ENCODE measurements at places on chromosomes 11 and 22.

DNA sequence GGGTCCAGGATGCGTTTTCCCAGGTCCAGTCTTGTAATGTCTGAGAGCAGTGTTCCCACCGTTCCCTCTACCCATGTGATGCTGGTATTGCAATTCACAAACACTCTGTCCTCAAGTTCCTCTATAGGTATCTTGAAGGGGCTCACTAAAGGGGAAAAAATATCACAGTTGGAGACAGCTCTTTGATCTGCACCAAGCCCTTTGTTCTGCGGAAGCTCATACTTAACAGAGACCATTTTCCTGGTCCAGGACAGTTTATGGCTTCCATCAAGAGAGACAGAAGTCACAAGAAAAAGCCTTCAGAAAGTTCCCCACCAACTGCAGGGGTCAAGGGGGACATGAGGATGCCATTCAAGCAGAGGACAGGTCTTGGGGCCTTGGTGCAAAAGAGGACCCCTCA lies 2.1 kb downstream of the CD3D start:
- DNase-seq: no peak

- no peak for DNase-seq
Measured at GRCh38 chr11:116946414-116946813, 109.0 kb upstream of the APOA1 start.

DNA sequence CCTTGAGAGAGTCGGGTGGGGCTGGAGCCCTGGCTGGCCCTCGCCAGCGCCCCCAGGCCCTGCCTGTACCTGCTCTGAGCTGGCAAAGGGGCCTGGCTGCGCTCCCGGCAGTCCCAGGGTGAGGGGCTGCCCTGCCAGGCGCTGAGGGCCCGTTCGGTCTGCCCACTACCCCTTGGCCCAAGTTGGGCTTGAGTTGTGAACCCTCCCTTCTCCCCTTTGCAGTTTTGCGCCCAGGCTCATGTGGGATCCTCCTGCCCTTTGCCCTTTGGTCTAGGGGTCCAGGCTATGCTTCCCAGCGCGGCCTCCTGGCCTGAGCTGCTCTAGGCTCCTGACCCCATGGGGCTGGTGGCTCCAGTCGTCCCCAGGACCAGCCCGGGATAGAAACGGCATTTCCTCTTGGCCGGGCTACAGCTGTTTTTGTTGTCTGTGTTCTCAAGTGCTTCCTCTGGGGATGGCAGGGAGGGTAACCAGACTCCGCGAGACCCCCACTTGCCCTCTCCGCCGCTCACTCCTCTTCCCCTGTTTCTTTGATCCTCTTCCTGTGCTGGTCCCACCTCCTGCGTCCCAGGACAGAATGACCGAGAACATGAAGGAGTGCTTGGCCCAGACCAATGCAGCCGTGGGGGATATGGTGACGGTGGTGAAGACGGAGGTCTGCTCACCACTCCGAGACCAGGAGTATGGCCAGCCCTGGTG lies 34.9 kb downstream of the PRDM11 start:
- no peak for DNase-seq

- no peak for DNase-seq
Measured at GRCh38 chr11:23574149-23574548, 713.9 kb upstream of the CCDC179 start.

DNA sequence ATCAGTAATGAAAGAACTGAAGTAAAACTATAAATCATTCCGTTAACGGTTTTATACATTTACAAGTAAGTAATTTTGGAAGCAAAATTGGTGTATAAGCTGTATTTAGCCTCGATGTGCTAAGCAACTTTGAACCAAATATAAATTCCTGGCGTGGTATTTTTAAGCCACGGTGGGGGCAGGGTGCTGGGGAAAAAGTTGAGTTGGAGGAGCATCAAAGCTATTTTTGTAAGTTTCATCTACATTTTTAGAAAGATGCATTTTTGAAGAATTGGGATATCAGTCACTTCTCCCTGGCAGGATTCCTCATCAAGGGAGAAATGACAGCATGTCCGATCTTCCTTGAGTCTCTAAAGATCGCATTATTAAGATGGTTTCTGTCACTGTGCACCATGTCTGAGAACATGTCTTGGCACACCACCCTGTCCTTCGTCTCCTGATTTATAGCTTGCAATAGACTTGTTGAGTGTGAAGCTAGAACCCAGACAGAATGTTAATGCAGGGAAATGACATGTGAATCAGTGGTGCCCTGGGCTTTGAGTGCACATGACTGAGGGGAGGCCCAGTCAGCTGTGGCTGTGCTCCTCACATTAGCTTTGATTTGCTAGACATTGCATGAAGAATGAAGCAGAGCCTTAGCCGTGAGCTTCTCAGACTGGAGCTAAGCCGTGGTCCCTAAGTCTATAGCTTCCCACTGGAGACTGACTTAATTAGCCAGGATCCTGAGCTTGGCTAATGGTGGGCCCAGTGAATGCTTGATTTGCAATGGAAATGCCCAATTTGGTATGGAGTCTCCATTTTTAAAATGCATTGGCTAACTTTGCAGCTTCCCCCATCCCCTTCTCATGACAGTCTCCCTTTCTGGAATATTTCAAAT lies 127.0 kb downstream of the COMMD9 start:
- DNase-seq: no peak

- no peak for DNase-seq
Measured at GRCh38 chr11:47724041-47724729, 9.0 kb upstream of the AGBL2 start.

GRCh38 chr11:128948583-128948982 lies 5.9 kb upstream of the TP53AIP1 start:
- DNase-seq: no peak

GRCh38 chr11:17733261-17733660 lies 1.3 kb upstream of the KCNC1 start:
- no peak for DNase-seq

- DNase-seq: no peak
Measured at GRCh38 chr11:45809456-45810395, 4.8 kb downstream of the SLC35C1 start.

GRCh38 chr11:70204466-70204799 lies 1.3 kb downstream of the FADD start:
- no peak for DNase-seq

GRCh38 chr11:72004515-72005346 lies 6.0 kb downstream of the IL18BP start:
- no peak for DNase-seq

DNA sequence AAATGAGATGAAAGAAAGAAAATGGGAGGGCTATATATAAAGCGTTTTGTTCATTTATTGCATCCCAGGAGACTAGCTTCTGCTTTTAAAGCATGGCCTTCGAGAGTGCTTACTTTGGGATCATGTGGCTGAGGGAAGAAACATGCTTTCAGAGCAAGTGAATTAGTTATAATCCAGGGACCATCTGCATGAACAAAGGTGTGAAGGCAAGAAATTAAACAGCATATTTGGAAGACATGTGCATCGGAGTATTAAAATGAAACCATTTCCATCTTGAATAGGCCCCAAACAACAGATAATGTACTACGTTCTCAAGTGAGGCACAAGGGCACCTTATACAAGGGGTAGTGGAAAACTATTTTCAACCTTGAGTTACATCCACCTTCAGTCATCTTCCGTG lies 51.4 kb downstream of the ZBTB44 start:
- DNase-seq: no peak

- no peak for DNase-seq
Measured at GRCh38 chr11:33751878-33752277, 15.7 kb upstream of the CD59 start.

GRCh38 chr11:10646005-10646404 lies 47.5 kb downstream of the IRAG1 start:
- no peak for DNase-seq

- no peak for DNase-seq
Measured at GRCh38 chr11:126113515-126113957, 50.9 kb upstream of the CDON start.

GRCh38 chr11:67484847-67485311 lies 2.1 kb downstream of the AIP start:
- DNase-seq: no peak

DNA sequence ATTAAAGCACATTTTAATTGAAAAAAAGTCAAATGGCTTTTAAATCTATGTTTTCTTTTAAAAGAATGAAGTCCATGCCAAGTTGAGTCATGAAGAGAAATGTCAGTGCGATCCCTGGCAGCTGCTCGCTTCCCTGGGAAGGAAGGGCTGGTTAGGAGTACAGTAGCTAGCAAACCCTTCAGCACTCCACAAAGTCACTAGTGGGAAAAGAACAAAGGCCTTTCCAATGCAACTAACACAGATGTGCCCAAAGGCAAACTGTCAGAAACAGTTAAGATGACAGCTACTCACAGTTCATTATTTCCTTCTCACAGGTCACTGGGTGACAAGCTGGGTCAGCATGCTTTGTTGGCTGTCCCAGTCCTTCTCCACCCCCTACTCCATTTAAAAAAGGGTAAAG lies 308.7 kb downstream of the DCDC1 start:
- no peak for DNase-seq

DNA sequence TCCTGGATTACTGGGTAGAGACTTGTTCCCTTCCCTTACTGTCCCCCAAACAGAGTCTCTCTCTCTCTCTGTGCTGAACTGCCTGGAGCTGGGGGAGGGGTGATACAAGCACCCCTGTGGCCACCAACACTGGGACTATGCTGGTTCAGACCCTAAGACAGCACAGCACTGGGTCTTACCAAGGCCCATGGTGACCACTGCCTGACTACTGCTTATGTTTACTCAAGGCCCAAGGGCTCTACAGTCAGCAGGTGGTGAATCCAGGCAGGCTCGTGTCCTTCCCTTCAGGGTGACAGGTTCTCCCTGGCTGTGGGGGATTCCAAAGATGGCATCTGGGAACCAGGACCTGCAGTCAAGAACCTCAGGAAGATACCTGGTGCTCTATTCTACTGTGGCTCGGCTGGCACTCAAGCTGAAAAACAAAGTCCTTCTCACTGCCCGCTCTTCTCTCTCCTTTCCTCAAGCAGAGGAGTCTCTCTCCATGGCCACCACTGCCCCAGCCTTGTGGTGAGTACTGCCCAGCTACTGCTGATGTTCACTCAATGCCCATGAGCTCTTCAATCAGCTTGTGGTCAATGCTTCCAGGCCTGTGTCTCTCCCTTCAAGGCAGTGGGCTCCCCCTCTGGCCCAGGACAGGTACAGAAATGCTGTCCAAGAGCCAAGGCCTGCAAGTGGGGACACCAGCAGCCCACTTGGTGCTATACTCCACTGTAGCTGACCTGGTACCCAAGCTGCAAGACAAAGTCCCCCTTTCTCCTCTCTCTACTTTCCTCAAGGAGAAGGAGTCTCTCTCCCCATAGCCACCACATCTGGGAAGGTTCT lies 41.8 kb upstream of the SHANK2 start:
- no peak for DNase-seq

GRCh38 chr11:78791254-78791653 lies 216.6 kb upstream of the NARS2 start:
- DNase-seq: no peak

DNA sequence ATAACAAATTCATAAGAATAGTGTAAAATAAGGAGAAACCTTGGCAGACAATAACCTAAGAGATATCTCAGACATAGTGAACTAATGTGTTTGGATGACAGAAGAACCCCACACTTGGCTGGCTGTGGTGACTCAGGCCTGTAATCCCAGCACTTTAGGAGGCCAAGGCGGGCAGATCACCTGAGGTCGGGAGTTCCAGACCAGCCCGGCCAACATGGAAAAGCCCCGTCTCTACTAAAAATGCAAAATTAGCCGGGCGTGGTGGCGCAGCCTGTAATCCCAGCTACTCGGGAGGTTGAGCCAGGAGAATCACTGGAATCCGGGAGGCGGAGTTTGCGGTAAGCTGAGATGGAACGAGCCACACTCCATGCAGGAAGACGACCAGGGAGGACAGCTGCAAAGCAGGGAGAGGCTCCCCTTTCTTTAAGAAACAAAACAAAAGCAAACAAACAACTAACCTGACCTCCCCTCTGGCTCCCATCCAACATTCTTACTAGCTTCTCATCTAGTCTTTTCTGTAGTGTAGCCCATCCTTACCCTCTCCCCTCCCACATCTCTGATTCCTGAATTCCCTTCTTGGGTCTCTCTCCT lies 84.2 kb downstream of the ZNF280B start:
- no peak for DNase-seq

DNA sequence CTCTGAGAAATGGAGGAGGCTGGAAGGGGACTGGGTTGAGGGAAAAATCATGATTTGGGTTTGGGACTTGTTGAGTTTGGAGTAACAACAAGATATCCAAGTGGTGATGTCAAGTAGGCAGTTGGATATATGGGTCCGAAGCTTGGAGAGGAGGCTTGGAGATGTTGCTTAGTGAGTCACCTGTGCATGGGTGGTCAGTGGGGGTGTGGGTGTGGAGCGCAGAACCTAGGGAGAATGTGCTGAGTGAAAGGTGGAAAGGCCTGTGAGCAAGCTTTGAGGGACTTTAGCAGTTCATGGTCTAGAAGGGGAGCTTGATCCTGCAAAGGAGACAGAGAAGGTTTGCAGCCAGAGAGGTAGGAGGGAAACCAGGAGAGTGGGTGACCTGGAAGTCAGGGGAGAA lies 38.2 kb downstream of the PRDM11 start:
- no peak for DNase-seq

GRCh38 chr11:123137431-123138224 lies 57.4 kb downstream of the CLMP start:
- DNase-seq: no peak

DNA sequence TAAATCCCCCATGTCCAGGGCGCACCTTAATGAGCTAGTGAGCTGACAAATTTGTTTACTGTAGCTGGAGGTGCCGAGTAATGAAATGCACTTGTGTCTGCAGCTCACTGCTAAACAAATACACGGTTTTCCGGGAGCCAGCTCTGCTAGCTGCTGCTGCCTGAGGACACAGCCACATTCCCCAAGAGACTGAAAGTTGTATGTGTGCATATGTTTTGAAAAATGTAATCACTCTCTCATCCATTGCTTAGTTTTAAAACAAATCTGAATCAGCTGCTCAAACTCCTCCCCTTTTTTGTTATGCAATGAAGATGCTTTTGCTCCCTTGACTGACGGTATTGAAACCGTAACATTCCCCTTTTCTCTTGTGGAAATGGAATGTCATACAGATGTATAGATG lies 62.4 kb upstream of the NNMT start:
- DNase-seq: no peak

- no peak for DNase-seq
Measured at GRCh38 chr11:118882491-118882890, 1.2 kb upstream of the CXCR5 start.

Data from frontal cortex (tissue), 4 donors.